Activated T-helper 1 cell treated with Interleukin-2 at 50 U/mL for 16 hours (primary cell): ENCODE measurements at places on chromosomes 13 and 19.

GRCh38 chr13:20148501-20149183, 12.2 kb downstream of the GJA3 start:
- no peak for DNase-seq

DNA sequence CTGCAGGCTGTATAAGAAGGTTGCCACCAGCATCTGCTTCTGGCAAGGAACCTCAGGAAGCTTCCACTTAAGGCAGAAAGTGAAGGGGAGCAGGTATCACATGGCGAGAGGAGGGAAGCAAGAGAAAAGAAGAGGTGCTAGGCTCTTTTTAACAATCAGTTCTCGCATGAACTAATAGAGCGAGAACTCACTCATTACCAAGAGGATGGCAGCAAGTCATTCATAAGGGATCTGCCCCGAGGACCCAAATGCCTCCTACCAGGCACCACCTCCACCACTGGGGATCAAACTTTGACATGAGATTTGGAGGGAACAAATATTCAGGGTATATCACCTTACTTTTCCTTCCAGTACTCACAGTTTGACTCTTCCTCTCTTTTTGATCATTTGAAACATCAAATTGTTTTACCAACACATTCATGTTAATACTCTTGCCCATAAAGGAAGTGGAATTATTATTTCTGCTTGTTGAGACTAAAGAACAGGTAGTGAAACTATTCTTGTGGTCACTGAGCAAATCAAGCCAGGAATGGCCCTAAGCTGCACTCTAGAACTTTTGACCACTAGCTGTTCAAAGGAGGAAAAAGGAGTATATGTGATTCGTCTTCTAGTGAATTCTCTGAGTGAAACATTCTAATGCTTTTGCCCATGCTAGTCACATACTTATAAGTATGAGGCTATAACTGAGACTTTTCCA, 45.0 kb downstream of the LACC1 start:
- DNase-seq = no peak

DNA sequence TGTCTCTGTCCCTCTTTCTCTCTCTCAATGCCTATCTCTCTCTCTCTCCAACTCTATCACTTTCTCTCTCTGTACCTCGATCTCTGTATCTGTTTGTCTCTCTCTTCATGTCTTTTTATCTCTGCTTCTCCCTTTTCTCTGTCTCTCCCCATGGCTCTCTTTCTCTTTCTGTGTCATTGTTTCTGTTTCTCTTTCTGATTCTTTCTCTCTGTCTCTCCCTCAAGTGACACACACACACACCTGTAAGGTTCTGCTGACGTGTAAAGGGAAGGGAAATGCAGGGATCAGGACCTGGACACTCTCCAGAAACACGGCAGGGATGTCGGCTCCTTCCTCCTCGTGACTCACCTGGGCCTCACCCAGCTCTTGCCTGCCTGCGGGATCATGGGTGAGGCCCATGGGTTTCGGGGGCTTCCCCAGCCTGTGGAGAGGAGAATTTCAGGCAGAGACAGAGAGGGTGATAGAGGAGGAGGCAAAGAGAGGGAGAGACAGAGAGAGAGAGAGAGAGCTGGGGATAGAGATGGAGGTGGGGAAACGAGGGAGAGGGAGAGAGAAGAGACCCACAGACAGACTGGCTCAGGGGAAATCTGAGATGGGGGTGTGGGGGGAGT, 5.4 kb upstream of the PLAUR start:
- DNase-seq = no peak

DNA sequence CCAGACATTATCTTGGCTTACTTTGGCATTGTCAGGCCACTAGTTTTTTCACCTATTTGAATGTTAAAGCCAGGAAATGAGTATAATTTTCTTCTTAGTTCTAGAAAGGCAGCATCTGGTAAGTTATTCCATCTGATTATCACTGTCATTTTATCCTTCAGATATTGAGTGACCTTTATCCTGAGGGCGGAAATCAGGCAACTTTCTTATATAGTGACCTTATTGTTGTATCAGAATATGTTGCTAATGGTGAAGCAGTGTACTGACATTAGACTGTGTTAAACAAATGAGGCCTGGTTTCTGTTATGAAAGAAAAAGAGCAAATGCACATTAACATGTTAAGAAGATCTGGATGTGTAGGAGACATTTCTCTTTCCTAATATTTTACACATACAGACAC, 5.4 kb upstream of the NDFIP2 start:
- no peak for DNase-seq

GRCh38 chr13:83272076-83272475, 610.2 kb downstream of the SLITRK1 start:
- no peak for DNase-seq

- no peak for DNase-seq
Observed at GRCh38 chr19:5913739-5914357, at the start of gene CAPS. CAPS (plus strand) TSS chr19:5914254; CDS start chr19:5914407, 153 bp downstream.

DNA sequence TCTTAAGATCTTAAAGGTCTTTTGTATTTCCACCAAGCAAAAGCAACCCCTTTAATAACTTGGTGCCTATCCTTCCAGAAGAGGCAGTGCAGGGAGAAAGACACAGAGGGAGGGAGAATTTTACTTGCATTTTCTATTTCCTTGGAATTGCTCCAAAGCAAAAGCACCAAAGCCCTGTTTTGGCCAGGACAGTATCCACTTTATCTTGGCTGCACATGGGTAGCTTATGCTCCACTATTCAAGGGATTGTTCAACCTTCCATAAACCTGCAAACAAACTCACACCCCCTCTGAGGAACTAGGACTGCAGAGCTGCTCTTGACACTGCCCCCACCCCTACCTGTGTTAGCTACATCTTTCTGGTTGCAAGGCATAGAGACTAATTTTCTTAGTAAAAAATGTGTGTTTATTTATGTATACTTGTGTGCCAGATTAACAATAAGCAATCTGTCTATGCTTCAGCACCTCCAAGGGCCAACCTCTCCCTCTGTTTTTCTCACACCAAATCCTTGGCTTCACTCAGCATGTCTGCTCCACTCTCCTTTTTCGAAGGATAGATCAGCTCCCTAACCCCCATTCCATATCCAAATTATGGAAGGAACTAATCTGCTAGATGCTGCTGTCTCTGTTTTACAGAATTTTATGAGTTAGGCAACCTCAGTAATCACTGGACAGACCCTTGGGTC, 68.1 kb upstream of the KLF12 start:
- DNase-seq = no peak

GRCh38 chr19:6589711-6590257, 1.2 kb downstream of the CD70 start:
- DNase-seq = no peak

DNA sequence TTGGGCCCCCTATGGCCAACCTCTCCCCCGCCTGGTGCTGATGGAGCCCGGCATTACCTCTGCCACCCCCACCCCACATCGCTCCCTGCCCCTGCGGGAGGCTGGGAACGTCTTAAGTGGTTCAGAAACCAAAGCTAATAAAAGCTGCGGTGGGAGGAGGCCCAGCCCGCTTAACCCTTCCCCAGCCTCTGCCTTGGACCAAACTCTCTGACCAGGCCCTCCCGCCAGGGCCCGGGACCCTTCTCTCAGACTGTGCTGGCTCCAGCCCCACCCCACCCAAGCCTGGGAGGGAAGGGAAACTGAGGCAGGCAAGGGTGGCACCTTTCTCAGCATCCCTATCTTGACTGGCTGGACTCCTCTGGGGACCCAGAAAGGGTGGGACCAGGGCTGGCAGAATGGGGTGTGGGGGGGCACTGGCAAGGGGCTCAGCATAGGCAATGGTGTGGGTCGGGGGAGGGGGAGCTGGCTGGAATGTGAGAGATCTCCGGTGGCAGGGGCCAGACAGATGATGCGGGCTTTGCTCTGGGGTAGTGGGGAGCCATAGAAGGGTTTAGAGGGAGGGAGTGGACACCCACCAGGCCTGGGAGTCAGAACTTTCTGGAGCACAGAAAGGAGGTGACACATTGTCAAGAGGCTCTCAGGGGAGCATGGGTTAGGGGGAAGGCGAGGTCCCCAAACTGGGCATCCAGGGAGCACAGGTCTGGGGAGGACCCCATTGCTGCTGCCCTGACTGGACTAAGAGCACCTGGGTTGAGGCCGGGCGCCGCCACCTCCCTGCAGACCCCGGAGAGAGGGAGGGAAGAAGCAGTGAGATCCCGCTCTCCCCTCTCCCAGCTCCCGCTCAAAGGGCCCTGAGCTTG, 21.9 kb downstream of the SMIM24 start:
- DNase-seq = no peak

DNA sequence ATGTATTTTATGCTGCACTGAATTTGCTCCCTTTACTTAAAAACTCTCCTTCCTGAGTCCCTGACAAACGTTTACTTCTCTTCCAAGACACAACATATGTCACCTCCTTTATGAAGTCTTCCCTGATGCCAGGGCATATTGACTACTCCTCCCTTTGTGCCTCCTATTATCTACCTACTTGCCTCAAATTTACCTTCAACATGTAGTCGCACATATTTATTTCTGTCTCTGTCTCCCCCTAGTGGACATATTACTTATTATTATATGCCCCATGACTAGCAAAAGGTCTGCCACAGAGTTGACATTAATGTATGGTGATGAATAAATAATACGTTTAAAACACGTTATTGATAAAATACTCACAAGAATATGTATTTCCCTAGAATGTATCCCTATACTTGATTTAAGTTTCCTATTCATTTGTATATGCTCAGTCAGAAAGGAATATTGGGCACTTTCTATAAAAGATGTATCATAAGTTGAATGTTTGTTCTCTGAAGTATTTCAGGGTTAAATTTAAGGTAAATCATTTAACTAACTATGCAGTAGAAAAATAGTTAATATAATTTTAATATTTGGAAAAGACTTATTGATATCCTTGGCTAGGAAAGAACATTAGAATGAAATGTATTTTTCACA, 250.3 kb upstream of the ATXN8OS start:
- no peak for DNase-seq

- DNase-seq = no peak
Observed at GRCh38 chr13:24133021-24133795, 27.3 kb upstream of the SPATA13 start.

GRCh38 chr19:29687244-29687896, 22.1 kb downstream of the PLEKHF1 start:
- DNase-seq = no peak

DNA sequence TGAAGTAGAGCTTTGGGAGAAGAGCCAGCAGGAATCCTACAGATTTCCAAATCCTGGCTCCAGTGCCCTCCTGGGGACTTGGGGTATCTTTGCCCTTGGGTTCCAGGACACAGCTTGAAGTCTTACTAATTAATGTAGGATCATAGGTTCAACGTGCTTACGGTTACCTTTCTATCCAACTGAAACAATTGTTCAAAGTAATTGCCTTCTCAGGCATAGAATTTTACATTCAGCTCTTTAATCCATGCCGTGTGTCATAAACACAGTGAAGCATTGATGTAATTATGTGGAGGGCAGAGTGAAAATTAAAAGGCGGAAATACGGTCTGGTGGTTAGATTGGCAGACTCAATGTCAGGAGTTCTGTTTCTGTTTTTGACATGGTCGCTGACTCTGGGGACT, 170.4 kb downstream of the COG6 start:
- DNase-seq = no peak

DNA sequence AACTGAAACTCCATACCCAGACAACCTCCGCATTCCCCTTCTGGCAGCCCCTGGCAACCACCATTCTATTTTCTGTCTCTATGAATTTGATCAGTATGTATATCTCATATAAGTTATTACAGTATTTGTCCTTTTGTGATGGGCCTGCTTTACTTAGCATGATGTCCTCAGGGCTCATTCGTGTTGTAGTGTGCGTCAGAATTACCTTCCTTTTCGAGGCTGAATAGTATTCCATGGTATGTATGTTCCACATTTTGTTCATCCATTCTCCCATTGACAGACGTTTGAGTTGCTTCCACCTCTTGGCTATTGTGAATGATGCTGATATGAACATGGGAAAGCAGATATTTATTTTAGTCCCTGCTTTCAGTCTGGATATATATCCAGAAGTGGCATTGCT, 5.0 kb downstream of the PLEKHF1 start:
- no peak for DNase-seq

DNA sequence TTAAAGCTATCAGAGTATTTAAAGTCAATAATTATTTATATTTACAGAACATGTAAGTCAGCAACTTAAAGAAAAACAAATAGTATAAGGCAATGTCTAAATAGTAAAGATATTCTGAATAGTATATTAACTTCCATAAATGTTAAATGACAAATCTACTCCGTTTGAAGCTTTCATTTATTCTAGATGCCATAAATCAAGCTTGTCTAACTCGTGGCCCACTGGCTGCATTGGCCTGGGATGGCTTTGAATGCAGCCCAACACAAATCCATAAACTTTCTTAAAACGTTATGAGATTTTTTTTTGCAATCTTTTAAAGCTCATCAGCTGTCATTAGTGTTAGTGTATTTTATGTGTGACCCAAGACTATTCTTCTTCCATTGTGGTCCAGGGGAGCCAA, 1117.1 kb upstream of the PCDH9 start:
- no peak for DNase-seq

DNA sequence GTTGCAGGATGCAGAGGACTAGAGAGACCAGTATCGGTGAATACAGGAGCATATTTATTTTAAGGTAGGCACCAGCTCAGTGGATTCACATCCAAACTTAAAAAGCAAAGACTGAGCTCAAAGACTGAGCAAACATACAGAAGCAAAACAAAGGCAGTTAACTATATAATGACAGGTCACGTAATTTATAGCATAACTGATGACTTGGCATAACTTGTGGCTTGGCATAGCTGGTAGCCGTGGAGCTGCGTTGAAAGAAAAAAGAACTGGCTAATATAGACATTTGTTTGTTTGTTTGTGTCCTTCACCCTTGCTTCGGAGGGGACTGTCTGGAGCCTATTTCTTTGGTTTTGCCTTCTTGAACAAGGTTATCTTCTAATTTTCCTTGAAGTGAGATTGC, 33.7 kb downstream of the ZNF493 start:
- DNase-seq = no peak

DNA sequence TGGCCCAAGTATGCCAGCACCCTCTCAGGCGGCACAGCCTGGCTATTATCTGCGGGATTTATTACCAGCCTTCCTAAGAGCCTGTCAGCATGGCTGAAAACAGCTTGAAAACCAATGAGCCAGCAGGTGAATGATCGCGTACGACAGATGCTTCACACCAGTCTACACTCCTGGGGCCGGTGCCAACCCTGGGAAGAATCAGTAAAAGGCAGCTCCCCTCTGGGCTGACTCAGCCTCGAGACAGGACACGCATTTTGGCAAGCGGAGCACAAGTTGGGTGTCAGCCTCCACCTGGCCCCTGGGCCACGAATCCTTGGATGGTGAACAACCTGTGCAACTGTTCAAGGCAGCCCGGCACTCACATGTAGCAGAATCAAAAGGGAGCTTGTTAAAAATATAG, 15.6 kb downstream of the EMP3 start:
- no peak for DNase-seq

- DNase-seq = no peak
Observed at GRCh38 chr13:75749407-75749806, 113.3 kb downstream of the LMO7 start.

GRCh38 chr13:112815871-112816270, 126.0 kb downstream of the ATP11A start:
- no peak for DNase-seq

DNA sequence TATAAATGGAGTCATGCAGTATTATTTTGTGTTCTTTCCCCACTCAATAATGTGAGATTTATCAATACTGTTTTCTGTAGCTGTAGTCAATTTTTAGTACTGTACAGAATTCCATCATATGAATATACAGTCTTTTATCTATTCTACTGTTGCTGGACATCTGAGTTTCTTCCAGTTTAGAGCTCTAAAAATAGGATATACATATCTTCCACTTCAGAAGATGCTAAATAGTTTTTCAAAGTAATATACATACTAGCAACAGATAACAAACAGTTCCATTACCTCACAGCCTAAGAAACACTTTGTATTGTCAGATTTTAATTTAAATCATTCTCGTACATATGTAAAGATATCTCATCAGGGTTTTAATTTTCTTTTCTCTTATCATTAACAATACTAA, 149.6 kb downstream of the UGGT2 start:
- DNase-seq = no peak
